ENCODE measurements at places on chromosomes 2 and 18.

DNA sequence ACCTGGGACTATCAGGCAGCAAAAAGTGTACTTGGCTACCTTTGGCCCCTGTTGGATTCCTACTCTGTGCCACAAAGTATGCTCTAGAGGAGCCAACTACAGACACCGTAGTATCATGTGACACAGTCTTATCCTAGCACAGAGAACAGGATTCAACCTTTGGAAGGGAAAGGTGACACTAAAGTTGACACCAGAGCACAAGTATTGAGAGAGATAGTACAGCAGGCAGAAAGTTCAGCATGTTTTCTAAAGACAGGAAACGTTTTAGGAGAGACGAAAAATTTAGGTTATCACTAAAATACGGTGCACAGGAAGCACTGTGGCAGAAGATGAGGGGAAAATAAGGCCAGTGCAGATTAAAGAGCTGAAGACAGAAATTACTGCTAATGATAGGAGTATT lies 18.6 kb downstream of the SMAD2 start:
- no peak for DNase-seq

DNA sequence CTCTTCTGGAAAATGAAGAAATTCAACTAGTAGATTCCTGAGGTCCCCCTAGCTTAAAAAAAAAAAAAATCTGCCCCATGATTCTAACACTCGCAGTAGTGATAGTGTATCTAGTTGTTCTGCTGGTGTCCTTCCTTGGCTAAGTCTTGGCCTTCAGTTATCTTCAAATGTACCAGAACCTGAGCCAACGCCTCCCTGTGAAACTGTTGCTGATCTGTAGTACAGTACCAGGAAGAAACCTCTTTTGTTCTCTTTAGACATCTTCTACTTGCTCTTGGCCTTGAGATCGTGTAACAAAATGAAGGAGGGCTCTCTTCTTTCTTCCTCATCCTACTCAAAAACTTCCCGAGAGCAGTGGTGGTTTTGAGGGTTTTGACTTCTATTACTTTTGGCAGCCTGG lies 31.0 kb downstream of the PLEK start:
- DNase-seq, result no peak

- no peak for DNase-seq
Observed at GRCh38 chr2:25558262-25558661, 115.1 kb downstream of the DTNB start.

GRCh38 chr18:29271501-29271900 lies 1094.6 kb upstream of the CDH2 start:
- DNase-seq, result no peak

DNA sequence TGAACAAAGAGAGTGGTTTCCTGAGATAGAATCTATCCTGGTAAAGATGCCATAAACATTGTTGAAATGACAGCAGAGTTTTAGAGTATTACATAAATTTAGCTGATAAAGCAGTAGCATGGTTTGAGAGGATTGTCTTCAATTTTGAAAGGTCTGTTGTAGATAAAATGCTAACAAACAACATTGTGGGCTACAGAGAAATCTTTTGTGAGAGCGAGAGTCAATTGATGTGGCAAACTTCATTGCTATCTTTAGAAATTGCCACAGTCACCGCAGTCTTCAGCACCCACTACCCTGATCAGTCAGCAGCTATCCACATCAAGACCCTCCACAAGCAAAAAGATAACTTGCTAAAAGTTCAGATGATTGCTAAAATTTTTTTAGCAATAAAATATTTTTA lies 17.5 kb downstream of the VRK2 start:
- DNase-seq, result no peak

- no peak for DNase-seq
Observed at GRCh38 chr2:189382668-189383067, 58.6 kb upstream of the WDR75 start.

DNA sequence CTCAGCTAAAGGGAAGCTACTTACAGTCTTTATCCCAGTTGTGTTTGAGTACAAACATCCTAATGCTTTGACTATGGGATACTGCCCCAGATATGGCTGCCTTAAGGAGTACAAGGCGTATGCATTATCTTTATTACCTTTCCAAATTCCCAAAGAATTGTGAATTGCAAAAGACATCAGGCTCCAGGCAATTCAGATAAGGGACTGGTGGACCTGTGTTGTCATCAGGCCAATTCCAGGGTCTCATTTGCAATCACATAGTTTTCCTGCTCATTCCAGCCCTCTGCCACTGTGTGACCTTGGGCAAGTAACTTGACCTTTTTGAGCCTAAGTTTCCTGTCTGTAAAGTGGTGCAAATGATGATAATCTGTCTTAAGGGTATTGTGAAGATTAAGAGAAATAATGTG lies 137.5 kb downstream of the FMNL2 start:
- DNase-seq, result no peak

- DNase-seq, result no peak
Observed at GRCh38 chr2:146666340-146666739, 1178.5 kb upstream of the ACVR2A start.

GRCh38 chr18:76708071-76708721 lies 114.2 kb upstream of the ZNF236 start:
- no peak for DNase-seq

GRCh38 chr2:46269001-46269400 lies 28.2 kb upstream of the EPAS1 start:
- no peak for DNase-seq

DNA sequence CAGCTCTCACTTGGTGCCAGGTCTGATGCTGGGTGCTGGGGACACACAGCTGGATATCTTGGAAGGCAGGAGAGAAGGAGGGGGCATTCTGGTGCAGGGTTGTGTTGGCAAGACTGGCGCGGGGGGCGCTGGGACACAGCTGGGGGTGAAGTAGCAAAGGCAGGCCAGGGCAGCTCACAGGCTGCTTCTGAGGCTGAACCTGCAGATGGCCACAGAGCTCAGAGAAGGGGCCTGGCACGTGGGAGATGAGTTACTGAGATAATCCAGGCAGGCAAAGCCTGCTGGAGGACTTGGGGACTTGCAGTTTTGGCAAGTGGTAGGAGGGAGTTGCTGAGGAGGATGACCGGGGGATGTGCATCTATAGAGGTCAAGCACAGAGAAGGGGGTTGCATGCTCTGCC lies 16.2 kb upstream of the DGKD start:
- no peak for DNase-seq

DNA sequence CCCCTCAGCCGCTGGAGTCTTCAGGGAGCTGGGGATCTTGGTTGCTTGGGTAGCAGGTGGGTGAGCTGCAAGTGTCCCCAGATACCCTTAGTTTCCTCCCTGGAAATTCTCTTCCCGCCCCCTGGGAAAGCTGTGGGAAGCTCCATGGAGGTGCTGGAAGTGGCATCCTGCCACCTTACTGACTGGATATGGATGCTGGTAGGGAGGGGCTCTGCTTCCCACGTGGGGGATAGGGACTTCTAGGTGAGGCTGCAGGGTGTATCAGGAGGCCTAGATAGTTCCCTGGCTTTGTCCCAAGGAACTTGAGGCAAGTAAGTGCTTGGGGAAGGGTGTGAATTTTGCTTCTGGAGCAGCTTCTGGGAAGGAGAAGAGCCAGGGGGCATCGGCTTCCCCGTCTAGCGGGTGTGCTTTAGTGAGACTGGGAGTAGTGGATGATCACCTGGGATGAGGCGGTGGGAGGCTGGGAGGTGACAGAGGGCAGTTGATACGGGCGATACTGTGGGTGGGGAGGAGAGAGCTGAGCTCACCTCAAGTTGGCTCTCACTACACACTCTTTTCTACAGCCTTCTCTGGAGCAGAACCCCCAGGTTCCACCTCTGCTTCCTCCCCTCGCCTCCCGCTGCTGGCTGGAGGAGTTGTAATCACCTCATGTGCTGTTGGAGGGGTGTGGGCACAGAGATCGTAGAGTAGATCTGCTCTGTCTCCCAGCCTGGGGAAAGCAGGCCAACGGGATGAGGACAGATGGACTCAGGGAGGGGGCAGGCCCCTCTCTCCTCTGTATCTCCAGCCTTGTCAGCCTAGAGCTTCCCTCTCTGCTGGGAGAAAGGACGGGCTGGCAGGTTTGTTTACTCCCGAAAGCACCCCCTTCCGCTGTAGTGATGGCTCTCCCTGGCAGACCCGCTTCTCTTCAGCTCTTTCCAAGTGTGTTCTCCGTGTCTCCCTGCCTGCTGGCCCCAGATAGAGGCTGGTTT lies 19.8 kb downstream of the TET3 start:
- no peak for DNase-seq

GRCh38 chr2:223474893-223475292 lies 127.3 kb downstream of the SCG2 start:
- DNase-seq, result no peak

DNA sequence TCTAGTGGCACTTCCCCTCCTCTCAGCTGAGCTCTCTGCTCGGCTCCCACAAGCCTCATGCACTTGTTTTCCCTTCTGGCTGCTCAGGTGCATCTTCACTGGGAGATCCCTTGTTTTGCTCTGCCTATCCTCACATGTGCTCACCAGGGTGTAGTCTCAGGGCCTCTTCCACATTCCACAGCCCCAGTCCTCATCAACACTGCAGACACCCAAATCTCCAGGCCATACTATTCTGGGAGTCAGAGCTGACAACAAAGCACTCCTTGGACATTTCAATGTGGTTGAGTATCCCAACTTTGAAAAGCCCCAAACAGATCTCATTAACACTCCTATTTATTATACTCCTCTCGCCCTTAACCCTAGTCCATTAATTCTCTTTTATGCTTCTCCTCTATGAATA lies 71.3 kb downstream of the CCDC93 start:
- no peak for DNase-seq

GRCh38 chr2:97993926-97994325 lies 1.8 kb downstream of the TMEM131 start:
- DNase-seq, result no peak

DNA sequence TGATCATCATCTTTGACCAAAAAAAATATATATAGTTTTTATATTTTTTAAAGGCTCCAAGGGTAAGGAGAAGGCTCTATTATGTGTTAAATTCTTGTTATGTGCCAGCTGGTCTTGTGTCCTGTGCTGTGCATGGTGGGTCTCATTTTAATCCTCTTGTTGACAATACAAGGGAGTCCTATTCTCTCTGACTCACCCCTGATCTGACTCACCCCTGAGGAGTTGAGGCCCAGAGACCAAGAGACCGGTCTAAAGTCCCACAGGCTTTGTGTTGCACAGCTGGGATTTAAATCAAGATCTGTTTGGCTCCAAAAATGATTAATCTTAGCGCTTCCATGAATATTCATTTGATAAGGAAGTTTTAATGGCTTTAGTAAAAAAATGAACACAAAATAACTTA lies 25.7 kb downstream of the MC2R start:
- no peak for DNase-seq

DNA sequence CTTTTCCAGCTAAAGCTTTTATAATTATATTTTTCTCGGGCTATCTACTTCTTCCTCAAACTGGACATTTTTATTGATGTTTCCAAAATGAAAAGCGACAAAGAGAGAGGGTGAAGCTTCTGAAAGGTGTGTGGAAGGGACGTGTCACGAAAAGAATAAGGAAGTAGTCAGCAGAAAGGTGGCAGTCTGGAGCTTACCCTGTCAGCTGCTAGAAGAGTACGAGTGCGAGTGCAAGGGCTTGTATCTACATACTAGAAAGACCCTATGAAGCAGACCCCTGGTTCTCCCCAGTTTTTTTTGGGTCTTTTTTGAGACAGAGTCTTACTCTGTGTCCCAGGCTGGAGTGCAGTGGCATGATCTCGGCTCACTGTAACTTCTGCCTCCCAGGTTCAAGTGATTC lies 14.6 kb downstream of the FHL2 start:
- DNase-seq, result no peak
